Endothelial cell (in vitro differentiated cells): ENCODE measurements at places on chromosomes 1 and 21. TPM values are rescaled to one million over a fixed set of nuclear protein-coding genes. Genes with fewer than 3 reads are reported as not detected.
A peak's percentile ranks its signal among the peaks of the same experiment; 100 is the strongest.

- H3K27ac ChIP-seq: no peak overlapping the region
- H3K27me3 ChIP-seq: no peaks in the 10 kb centered on the region
- peaks cover 2% of the 10 kb centered on the region for H3K4me1 ChIP-seq
- no peak overlapping the region for H3K4me3 ChIP-seq
Measured at GRCh38 chr1:209607795-209608178, 24.3 kb downstream of the CAMK1G start.

GRCh38 chr1:112704934-112705627, 1.8 kb downstream of the RHOC start:
- DNase-seq: peak; percentile 78
- H3K4me3 ChIP-seq: peak overlapping the region; percentile 100
- H3K36me3 ChIP-seq: peaks cover 39% of the 10 kb centered on the region
- H3K4me1 ChIP-seq: peaks cover 60% of the 10 kb centered on the region
- H3K27ac ChIP-seq: peak overlapping the region; percentile 91

DAB1 gene
- 19.1 TPM for total RNA-seq

- no peak overlapping the region for H3K27ac ChIP-seq
- peaks cover 5% of the 10 kb centered on the region for H3K4me1 ChIP-seq
- no peak overlapping the region for H3K4me3 ChIP-seq
- DNase-seq: no peak
Measured at GRCh38 chr1:113256348-113256729, 134.0 kb upstream of the MAGI3 start.

GRCh38 chr21:46001821-46002681, 20.5 kb downstream of the COL6A1 start:
- H3K27ac ChIP-seq: no peak overlapping the region
- peaks cover 5% of the 10 kb centered on the region for H3K36me3 ChIP-seq
- DNase-seq: no peak

B4GALT2 gene
- total RNA-seq: 35.4 TPM
